NCI-H1105 treated with DMSO at 0.1 percent for 48 hours (cell line): ENCODE measurements at places on chromosomes 12 and 14.

GRCh38 chr14:89036371-89036770 lies 211.9 kb downstream of the TTC8 start:
- no peak for DNase-seq

- DNase-seq, result peak; percentile 75
These were observed 10.3 kb downstream of the EXOC3L4 start for GRCh38 chr14:103104654-103105452.

DNA sequence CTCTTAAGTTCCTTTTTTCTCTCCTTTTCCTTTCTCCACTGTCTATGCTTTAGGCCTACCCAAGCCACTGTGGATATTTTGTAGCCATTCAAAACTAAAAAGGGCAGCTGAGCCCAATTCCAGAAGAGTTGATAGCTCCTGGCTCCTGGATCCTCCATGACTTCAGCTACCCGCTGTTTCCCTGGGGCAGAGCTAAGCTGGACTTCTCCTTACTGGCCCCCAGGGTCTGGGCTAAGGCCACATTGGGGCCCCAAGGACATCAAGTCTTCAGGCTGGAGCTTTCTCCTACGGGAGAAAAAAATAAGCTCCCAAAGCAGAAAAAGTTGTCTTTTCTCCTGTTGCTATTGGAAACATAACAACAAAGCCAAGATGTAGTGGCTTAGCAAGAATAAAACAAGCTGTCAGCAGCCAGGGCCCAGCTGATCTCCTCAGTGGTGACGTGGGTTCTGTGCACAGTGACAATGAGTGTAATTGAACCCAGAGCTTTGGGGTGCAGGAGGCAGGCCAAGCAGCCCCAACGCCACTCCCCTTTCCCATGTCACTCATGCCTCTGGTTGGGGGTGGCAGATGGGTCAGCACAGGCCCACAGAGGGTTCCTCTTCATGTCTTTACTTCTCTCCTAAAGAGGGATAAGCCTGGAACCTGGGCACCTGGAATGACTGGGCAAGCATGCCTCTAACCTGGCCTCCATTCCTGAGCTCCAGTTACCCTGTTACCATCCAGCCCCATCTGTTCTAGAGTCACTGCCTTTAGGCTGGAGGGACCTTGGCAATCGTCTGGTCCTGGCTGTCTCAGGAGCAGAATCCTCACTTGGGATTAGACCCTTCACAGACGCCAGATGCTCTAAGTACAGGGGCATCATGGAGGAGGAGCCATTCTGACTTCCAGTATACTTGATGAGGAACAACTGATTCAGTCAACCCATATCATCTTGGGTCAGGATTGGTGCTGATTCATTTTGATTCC lies 171.2 kb downstream of the ZFP36L1 start:
- no peak for DNase-seq

DNA sequence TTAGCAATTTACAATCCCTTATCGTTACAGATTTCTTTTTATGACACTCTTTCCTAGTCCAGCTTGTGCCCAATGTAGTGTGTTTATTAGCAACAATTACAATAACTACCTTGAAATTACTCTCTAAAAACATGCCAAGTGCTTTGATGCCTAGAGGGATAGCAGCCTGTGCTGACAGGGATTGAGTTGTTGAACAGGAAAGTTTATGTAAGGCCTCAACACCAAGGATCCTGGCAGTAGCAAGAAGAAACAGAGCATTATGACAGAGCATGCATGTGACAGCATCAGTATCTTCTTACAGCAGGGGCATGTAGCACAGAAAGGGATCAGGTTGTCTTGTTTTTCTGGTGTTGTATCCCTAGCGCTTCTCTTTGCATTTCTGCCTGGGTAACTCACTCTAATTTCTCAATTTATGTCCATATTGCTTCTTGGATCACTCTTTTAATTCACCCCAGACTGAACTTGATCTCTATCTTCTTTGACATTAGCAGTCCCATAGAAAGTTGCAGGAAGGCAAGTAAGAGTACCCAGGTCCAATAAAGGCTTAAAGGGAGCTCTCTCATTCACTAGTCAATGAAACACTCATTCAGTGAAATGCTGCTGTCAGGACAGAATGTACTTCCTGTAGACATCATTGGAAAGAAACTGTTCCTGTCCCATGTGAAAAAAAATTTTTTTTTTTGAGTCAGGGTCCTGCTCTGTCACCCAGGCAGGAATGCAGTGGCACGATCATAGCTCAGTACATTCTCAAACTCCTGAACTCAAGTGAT lies 220.0 kb upstream of the GRIP1 start:
- peak; percentile 93 for DNase-seq

GRCh38 chr12:5889381-5890047 lies 55.5 kb downstream of the ANO2 start:
- no peak for DNase-seq

DNA sequence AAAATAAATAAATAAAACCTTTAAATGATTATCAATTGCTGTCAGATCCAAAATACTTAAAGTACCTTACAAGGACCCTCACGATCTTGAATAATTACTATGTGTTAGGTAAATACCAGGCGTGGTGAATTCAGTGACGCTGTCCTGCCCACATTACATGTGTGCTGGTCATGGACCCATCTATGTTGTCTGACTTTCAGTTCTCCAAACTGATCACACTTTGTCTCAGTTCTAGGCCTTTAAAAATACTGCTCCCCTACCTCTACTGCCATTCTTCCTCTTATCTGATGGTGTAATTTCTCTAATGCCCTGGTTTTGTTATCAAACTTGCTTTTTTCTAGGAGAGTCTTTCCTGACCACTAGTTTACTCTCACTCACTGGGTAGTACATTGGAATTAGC lies 520.7 kb downstream of the TRHDE start:
- DNase-seq, result no peak

GRCh38 chr12:76080017-76080728 lies 4.3 kb downstream of the NAP1L1 start:
- no peak for DNase-seq

GRCh38 chr12:121448771-121449315 lies 48.9 kb downstream of the RNF34 start:
- no peak for DNase-seq

DNA sequence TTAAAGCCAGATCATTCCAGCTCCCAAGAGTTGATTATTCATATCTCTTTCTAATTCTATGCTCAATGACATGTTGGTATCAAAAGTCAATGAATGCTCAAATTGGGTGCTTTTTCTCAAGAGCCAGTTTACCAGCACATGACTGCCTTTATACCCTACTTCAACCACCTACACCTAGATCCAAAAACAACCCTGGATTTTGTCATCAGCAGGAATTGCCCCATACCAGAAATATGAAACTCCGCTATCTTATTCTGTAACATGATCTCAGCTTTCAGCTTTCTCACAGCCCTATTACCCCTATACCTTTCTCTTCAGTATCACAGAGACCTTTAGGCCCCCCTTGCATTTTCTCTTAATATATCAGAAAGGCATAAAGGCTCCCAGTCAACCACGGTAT lies 32.3 kb upstream of the ESR2 start:
- DNase-seq, result no peak

DNA sequence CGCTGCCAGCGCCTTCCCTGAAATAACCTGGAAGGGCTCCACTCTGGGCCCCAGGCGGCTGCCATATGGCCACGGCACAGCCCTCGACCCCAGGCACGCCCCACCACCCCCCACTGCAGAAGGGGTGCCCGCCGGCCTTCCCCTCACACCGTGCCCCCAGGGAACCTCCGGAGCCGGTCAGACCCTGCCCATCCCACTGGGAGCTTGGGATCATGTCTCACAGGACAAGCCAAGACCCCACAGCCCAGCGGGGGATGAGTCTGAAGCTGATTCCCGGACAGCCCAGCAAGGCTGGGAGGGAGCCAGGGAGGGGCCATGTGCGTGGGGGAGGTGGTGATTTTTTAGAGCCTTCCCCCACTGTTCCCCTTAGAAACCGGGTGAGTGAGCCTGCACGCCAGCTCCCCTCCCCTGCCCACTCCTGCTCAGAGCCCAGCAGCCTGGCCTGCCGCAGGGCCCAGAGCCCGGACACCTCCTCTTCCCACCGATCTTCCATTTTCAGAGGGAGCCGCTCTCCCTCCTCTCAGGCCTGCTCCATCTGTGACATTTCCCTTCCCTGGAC lies 1.4 kb downstream of the RIMBP2 start:
- no peak for DNase-seq

- DNase-seq, result no peak
These were observed 390.6 kb downstream of the PAWR start for GRCh38 chr12:79300199-79300568.

DNA sequence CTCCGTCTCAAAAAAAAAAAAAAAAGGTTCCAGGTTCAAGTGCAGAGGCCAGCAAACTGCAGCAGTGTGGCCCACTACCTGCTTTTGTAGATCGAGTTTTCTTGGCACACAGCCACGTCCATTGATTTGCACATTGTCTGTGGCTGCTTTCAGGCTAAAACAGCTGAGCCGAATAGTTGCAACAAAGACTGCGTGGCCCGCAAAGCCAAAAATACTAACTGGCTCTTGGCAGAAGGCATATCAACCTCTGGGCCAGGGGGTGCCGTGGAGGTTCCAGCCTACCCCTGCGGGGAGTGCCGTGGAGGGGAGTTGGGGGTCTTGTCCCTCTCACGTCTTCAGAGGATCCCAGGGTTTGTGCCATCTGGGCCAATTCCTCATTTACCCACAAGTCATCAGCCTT lies 170.1 kb downstream of the ADGRD1 start:
- DNase-seq, result no peak

- no peak for DNase-seq
These were observed 4.5 kb upstream of the BRF1 start for GRCh38 chr14:105305345-105305744.

GRCh38 chr12:38610808-38611350 lies 294.3 kb downstream of the ALG10B start:
- no peak for DNase-seq

- peak; percentile 24 for DNase-seq
These were observed 424 bp downstream of the TEDC1 start for GRCh38 chr14:105491366-105491973.

DNA sequence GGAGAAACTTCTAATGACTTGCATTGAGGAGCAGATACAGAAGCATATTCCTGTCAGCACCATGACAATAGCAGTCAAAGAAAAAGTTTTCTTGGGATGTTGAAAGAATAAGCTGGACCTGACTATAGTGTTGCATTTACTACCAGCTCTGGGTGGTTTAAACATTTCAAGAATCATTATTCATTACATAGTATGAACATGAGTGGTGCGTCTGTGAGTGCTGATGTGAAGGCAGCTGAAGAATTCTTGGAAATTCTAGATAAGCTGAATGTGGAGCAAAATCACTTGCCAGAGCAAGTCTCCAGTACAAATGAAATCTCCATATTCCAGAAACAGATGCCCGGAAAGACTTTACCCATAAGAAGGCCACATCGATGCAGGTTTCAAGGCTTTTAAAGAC lies 45.0 kb upstream of the STAB2 start:
- no peak for DNase-seq

- no peak for DNase-seq
These were observed 56.8 kb downstream of the SPPL3 start for GRCh38 chr12:120847392-120847791.

GRCh38 chr12:87678453-87678852 lies 350.7 kb downstream of the C12orf50 start:
- DNase-seq, result no peak

- DNase-seq, result peak; percentile 89
These were observed 224.6 kb upstream of the CRY1 start for GRCh38 chr12:107317751-107318555.

DNA sequence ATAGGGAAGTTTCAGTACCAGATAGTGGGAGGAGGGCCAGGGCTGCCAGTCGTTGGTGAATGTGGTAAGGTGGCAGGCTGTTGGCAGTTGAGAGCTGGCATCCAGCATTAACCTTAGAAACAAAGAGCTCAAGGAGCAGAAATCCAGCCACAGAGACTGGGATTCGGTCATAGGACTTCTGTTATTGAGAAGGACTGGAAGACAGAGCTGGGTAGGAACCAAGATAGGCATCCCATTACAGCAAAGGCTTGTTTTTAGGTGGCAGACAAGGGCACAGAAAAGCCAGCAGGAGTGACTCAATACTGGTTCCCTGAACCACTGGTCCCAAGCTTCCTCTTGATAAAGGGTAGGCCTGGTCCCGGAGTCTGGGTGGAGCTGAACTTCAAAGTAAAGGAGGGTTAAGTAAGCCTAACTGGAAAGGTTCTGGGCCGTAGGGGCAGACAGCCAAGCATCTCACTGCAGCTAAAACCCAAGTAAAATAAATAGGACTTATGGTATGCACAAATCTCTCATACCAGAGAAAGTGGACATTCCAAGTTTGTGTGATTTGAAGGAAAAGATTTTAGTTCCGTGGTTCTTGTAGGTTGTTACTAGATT lies 147.9 kb downstream of the ETV6 start:
- no peak for DNase-seq

DNA sequence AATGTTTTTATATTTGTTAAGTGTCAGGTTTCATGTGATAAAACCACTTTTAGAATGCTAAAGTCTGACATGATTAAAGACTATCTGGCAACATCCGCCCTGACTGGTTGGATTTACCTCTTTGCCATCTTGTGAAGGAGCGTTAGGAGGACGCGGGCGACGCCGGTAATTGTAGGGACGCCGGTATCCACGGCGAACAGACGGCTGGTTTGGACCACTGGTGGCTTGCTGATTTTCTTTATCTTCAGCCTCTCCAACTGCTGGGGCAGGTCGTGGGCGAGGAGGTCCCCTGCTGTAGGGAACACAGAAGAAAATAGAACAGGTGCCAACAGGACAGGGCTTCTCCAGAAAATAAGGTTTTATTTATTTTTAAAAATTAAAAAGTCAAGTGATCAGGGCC lies 21.3 kb downstream of the YBX3 start:
- DNase-seq, result no peak

DNA sequence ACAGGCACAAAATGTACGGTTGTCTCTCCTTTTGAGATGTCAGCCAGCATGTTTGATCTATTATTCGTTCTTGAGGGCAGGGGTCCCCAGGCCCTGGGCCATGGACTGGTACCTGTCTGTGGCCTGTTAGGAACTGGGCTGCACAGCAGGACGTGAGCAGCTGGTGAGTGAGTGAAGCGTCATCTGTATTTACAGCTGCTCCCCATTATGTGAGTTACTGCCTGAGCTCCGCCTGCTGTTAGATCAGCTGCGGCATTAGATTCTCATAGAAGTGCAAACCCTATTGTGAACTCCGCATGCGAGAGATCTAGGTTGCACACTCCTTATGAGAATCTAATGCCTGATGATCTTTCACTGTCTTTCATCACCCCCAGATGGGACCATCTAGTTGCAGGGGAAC lies 41.4 kb upstream of the SCN8A start:
- DNase-seq, result no peak

DNA sequence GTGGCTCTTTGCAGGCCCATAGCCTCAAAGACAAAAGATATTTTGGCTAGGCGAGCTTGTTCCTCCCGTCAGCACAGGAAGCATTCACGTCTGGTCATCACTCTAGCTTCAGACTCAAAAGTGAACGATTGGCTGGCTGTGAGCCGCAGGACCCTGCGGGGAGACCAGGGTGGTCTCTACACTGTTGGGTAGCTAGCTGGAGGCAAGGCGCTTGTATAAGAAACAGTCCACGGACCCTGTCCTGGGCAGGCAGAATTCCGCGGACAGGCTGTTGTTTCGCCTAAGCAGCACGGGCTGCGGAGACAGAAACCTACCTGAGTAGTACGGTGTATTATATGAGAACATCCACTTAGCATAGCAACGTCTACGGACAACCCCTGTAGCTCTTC lies 29.6 kb downstream of the WBP11 start:
- no peak for DNase-seq
